Upper lobe of right lung (tissue), 1 donor: ENCODE measurements at places on chromosomes 4 and X. TPM values are rescaled to one million over a fixed set of nuclear protein-coding genes. Genes with fewer than 3 reads are reported as not detected.

The PNMA3 gene
- 0.32 TPM for total RNA-seq

The GPR82 gene
- 3.4 TPM for total RNA-seq

The STAP1 gene
- total RNA-seq = 1.7 TPM

The MFAP3L gene
- total RNA-seq = 9.6 TPM

DNA sequence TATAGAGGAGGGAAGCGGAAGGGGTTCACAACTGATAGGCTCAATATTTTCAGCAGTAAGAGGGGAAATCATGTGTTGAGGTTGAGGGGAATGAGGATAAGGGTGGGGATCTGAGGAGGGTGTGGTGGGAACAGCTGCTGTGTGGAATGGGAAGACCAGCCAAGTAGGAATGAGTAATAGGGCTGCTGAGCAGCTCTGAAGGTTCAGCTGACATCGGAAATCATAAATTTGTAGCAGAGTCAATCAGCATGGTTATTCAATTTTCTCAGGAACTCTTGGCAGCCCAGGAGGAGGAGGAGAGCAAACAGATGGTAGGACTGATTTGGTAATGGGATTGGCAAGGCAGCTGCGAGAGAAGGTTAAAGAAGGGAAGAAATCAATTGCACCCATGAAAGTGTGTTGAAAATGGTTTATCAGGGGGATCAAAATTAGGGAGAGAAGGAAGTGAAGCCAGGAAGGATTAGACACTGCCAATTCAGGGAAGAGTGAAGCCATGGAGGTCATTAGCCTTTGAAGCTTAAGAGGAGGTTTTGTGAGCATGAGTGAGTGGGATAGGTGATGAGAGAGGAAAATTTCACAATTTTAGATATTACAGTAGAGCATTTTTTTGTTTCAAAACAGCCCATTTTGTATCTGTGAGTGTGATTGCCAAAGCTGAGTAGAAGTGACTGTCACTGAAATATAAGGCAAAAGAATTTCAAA, 82.6 kb downstream of the PCDH7 start:
- DNase-seq = no peak

DNA sequence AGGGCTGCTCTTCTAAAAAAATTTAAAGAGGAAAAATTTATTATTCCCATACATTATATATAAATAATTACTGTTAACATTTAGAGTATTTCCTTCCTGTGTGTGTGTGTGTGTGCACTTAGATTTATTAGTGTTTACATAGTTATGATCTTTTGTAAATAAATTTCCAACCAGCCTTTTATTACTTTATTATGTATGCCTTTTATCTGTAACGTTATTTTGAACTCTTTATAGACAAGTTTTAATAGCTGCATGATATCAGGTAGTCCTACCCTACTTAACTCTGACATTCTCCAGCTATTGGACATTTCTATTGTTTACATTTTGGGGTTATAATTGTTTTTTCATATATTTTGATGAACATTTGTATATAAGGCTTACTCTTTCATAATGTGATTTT, 8.8 kb downstream of the THAP9 start:
- DNase-seq = no peak

DNA sequence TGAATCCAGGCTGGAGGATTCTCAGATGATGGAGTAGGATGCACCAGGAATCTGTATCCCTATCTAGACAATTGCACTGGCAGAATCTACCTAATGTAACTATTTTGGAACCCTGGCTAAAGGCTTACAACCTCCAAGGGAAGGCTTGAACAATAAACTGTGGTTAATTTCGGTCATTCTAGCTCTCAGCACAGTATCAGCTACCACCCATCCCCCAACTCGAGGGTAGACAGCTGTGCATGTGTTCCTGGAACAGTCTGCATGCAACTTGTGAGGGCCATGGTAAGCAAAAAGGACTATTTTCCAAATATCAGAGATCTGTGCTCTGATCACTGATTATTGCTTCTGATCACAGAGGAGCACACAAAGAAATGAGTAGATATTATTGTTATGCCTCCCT, 34.0 kb downstream of the ELF2 start:
- no peak for DNase-seq

DNA sequence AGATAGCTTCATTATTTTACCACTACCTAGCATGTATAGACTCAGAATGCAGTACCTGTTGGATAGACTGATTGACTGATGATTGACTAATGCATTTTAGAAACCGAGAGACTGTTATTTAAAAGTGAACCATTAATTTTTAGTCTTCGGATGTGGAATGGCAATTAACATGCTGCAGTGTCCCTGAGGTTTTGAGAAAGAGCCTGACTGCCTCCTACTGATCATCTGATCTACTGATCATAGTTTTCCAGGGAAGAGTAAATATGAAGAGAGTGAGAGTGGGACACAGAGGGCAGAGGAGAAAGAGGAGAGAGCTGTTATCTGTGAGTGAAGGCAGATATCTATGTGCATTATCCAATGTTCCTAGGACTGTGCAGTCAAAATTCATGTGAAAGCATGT, 764.7 kb downstream of the TRIML1 start:
- no peak for DNase-seq

- DNase-seq = no peak
Observed at GRCh38 chr4:31595496-31595895, 875.3 kb downstream of the PCDH7 start.

- DNase-seq = no peak
Observed at GRCh38 chrX:50157545-50158135, 43.2 kb downstream of the AKAP4 start.
